Posterior cingulate gyrus (tissue), 11 donors: ENCODE measurements at places on chromosomes 1 and 21.

- no peak for DNase-seq
Observed at GRCh38 chr1:79692519-79692918, 686.0 kb upstream of the ADGRL4 start.

DNA sequence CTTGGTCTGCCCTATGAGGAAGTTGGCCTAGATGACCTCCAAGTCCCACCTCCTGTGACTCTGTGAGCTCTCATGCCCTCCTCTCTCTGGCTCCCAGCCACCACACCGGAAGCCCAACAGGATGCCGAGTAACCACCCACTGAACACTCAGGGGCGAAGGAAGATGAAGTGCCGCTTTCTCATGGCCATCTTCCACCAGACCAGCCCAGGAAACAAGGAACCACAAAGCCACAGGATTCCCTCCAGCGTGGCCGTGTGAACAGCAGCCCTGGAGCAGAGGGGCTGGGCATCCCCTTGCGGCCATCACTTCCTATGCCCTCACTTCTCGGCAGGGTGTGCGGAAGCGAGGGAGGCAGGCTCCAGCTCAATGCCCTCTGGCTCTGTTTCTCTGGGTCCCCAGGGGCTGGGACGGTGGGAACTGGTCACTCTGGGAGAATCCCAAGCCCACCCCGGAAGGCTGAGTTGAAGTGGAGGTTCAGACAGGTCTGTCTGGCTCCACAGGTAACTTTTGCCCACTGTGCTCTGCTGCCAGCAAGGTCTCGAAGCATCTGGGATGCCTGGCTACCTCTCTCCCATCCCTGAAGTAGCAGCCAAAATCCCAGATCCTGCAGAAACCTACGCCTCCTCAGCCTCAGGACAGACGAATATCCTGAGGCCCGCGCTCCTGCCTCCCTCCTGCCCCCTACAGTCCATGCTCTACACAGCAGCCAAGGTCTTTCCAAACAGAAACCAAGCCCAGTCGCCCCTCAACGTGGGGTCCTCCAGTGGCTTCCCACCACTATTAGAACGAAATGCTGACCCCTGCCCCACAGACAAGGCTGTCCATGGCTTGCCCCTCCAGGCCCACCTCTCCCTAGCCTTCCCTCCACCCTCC lies 44.2 kb upstream of the ECE1 start:
- DNase-seq = peak; percentile 53

GRCh38 chr1:36975642-36976041 lies 58.7 kb downstream of the GRIK3 start:
- no peak for DNase-seq

GRCh38 chr1:60149251-60149650 lies 75.7 kb upstream of the C1orf87 start:
- DNase-seq = no peak

DNA sequence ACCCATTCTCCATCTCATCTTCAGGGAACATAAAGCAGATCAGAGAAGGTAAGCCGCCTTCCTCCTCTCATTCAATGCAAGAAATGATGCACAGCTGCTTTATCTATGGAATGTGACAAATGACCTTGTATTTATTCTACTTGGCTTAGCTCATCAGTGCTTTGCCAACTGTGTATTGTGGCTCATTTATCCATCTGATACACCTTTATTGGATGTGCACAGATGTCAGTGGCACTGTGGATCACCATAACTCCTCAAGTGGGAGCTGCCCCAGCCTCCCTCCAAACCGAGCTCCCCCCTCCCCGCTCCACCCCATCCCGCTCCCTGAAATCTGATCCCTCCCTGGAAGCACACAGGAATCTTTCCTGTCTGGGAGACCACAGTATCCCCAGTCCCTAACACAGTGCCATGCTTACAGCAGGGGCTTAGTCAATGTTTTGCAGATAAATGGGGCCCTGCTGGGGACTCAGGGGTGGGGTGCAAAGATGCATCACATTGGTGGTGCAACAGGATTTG lies 156.0 kb upstream of the RAB4A start:
- DNase-seq = no peak

- no peak for DNase-seq
Observed at GRCh38 chr1:93328809-93329760, 16.6 kb upstream of the DR1 start.

DNA sequence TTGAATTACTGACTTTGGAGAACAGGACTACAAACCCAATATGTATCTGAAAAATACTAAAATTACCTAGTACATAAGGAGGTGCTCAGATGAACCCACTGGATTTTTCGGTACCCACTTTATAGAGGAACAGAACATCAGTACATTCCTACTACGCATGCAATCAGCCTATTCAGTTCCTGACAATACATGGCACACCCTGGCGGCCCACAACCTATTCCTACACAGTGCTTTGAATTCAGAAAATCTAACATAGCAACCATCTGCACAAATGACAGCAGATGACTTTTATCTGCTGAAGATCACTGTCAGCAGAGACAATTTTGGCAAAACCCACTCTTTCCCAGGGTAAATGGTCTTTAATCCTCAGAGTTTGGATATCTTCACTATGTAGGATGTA lies 257.1 kb upstream of the GREM2 start:
- no peak for DNase-seq

DNA sequence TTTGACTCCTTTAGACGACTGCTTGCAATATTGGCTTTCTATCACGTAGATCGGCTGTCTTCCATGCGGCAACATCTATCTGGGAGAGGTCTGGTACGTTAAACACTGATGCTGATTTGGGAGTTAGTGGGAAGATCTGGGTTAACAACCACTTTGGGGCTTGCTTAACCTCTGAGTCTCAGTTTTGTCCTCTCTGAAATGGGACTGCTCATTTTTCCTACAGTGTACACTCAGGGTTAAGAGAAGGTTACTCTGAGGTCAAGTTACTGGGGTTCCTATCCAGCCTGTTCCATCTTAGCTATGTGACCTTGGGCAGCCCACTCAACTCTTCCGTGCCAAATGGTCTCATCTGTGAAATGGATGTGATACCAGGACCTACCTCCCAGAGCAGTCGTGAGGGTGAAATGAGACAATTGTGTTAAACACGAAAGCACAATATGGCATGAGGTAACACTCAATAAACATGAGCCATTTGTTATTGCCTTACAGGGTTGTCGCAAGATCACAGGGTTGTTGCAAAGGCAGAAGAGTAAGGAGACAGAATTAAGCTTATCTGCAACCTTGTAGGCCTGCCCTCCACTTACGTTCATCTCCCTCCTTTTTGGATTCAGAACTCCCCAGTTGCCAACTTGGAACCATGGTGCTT lies 5.6 kb downstream of the ABCA4 start:
- no peak for DNase-seq

- DNase-seq = peak; percentile 75
Observed at GRCh38 chr21:45467221-45467779, 62.3 kb downstream of the COL18A1 start.

- DNase-seq = no peak
Observed at GRCh38 chr1:167191958-167192357, 28.7 kb upstream of the POU2F1 start.

GRCh38 chr1:197510691-197511378 lies 242.8 kb downstream of the CRB1 start:
- DNase-seq = no peak

- DNase-seq = no peak
Observed at GRCh38 chr1:59682396-59683080, 132.2 kb upstream of the HOOK1 start.

- DNase-seq = no peak
Observed at GRCh38 chr1:12177156-12177998, 10.6 kb downstream of the TNFRSF1B start.

DNA sequence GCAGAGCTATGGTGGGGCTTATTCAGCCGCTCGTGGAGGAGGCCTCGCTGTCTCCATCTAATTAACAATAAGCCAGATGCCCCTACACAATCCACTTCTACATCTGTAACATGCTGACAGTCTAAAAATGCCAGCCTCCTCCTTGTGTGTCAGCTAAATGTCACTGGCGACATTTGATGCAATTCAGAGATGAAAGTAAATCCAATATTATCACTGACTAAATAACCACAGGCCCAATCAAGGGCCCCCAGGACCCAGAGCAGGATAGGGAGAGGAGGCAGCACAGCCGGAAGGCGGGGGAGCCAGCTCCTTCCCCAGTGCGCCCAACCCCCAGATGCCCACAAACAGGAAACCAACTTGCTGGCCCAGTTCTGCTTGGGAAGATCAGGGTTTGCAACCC lies 76.6 kb downstream of the DMRTA2 start:
- no peak for DNase-seq

- DNase-seq = no peak
Observed at GRCh38 chr1:17617787-17618557, 78.5 kb downstream of the ARHGEF10L start.
